ENCODE measurements at places on chromosomes 5 and 9.

DNA sequence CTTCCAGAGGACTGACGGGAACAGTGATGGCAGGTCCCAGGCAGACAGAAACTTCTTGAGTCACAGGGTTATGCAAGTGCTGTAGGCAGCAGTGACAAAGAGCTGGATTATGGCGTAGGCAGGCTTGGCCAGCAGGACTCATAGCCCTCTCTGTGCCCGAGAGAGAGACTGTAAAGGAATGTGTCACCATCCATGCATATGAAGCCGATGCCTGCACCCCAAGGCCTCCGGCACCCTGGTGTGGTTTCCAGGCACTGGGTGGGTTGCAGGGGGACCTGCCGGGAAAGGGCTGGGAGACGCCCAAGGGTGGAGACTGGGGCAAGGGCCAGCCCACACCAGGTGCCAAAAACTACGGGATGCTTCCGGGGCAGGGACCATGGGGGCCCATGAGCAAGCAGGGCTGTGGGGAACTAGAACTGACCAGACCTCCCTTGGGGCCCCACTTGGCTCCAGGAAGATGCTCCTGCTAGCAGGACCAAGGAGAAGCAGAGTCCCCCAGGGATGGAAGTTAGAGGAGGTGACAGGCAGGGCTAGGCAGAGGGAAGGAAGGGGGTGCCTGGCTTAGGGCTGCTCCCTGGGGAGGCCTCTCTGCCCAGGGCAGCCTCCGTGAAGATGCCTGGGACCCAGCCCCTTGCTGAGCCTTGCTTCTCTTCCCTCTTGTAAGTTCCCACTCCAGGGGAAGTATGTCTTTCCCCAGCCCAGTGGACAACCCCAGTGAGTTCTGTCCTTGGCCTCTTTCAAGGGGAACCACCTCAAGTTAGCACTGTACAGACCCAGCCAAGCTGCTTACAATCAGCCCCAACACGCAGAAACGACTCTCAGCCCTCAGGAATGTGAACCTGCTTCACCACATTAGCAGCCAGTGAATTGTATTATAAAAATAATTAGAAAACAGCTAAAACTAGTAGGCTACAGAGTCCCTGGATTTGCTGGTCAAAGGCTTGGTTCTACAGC lies 10.5 kb upstream of the IPPK start:
- no peak for DNase-seq

- no peak for DNase-seq
Observed at GRCh38 chr5:32767948-32768467, 56.9 kb downstream of the NPR3 start.

DNA sequence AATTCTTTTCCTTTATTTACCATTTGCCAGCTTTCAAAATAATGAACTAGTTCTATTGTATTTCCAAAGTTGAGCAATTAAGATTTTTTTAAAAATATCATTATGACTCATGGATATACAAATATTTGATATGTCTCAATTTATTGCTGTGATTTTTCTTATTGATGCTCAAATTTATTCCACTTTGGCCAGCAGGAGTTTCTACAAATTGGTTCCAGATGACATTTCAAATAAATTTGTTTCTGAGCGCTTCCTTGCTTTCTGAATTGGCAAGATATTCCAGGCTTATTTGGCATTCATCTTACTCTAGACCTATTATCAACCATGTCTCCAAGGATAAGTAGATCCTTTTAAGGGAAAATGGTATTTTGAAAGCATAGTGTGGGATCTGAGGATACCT lies 58.5 kb upstream of the TJP2 start:
- DNase-seq: no peak

DNA sequence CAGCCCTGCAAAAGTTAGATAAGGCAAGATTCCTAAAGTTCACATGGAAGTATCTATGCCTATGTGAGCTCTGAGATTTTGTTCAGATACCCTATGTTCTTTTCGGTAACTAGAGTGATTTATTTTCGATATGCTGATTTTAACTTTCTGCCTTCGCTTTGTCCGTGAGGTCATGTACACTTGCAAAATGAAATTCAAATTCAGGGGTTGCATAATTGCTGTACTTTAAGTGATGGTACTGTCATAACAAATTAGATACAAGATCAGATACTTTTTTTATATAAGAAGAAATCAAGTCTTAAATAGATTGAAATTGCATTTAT lies 350 bp upstream of the ECPAS start:
- no peak for DNase-seq

DNA sequence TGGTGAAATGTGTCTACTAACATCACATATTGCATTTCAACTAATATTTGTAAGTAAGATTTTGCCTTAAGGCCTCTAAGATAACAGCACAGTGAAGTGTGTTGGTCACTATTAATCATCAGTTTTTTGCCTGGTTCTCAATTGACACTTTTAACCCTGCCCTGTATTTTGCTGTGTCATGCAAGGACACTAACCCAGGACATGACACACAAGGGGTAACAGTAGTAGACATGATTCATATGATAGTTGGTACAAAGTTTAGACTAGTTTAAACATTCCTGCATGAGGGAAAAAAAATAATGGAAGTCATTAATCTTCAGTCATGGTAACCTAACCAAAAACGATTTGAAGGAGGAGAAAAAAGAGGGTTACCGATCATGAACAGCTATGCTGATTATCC lies 207.0 kb downstream of the DEPDC1B start:
- DNase-seq: no peak

Data from CD4-positive, alpha-beta T cell treated with Interleukin-6 at 100 ng/mL for 8 hours (primary cell).